A549 treated with Hydrocortisone at 1 μM for 4 hours (cell line): ENCODE measurements at places on chromosomes 2 and 18. TPM values are rescaled to one million over a fixed set of nuclear protein-coding genes. Genes with fewer than 3 reads are reported as not detected.

AKAIN1 gene
- not detected in 5 replicates for total RNA-seq

CYP26B1 gene
- total RNA-seq = 12.1 to 16.0 TPM (median 14.7 TPM) in 5 replicates

KCNG2 gene
- 0.07 TPM in 1 of 5 replicates, not detected in the others for total RNA-seq

UGT1A8 gene
- total RNA-seq = 0.05 to 0.06 TPM in 2 of 5 replicates, not detected in the others

SP9 gene
- total RNA-seq = 1.3 to 2.1 TPM (median 1.7 TPM) in 5 replicates

LONRF2 gene
- 2.0 to 2.6 TPM (median 2.5 TPM) in 5 replicates for total RNA-seq

OBSL1 gene
- total RNA-seq = 18.8 to 22.2 TPM (median 19.9 TPM) in 5 replicates

TEX44 gene
- total RNA-seq = not detected in 5 replicates

CCDC68 gene
- 3.6 to 6.3 TPM (median 4.7 TPM) in 5 replicates for total RNA-seq

C2orf78 gene
- total RNA-seq = not detected in 5 replicates

SOX11 gene
- not detected in 5 replicates for total RNA-seq

PDCD1 gene
- 0.12 TPM in 1 of 5 replicates, not detected in the others for total RNA-seq

CRACDL gene
- 3.9 to 4.3 TPM (median 4.0 TPM) in 5 replicates for total RNA-seq

RBM43 gene
- total RNA-seq = 2.8 to 4.0 TPM (median 3.3 TPM) in 5 replicates

TXNDC2 gene
- total RNA-seq = 0.07 to 0.14 TPM (median 0.12 TPM) in 5 replicates

WNT10A gene
- total RNA-seq = 0.06 to 0.12 TPM (median 0.09 TPM) in 4 of 5 replicates, not detected in the other

STAT4 gene
- total RNA-seq = 3.5 to 5.3 TPM (median 4.2 TPM) in 5 replicates

ZNF516 gene
- total RNA-seq = 3.9 to 4.9 TPM (median 4.1 TPM) in 5 replicates

ALLC gene
- 0.07 TPM in 1 of 5 replicates, not detected in the others for total RNA-seq

ANKRD44 gene
- 1.4 to 3.1 TPM (median 2.3 TPM) in 5 replicates for total RNA-seq

LRPPRC gene
- 84.1 to 109 TPM (median 92.9 TPM) in 5 replicates for total RNA-seq

GALNT13 gene
- 5.9 to 12.4 TPM (median 9.1 TPM) in 5 replicates for total RNA-seq

TGFA gene
- total RNA-seq = 4.4 to 6.0 TPM (median 4.6 TPM) in 5 replicates

UPP2 gene
- total RNA-seq = not detected in 5 replicates

CDH20 gene
- not detected in 5 replicates for total RNA-seq

HSPE1 gene
- total RNA-seq = 431 to 752 TPM (median 465 TPM) in 5 replicates

CDH19 gene
- total RNA-seq = 0.38 to 1.3 TPM (median 0.83 TPM) in 5 replicates

ATP6V1B1 gene
- total RNA-seq = 1.9 to 3.6 TPM (median 2.5 TPM) in 5 replicates

HIBCH gene
- 13.8 to 17.8 TPM (median 15.2 TPM) in 5 replicates for total RNA-seq

GPR75 gene
- 1.5 to 2.3 TPM (median 1.8 TPM) in 5 replicates for total RNA-seq

RAB12 gene
- total RNA-seq = 20.9 to 28.1 TPM (median 24.8 TPM) in 5 replicates

CCDC121 gene
- 3.3 to 5.0 TPM (median 3.7 TPM) in 5 replicates for total RNA-seq

AFG3L2 gene
- total RNA-seq = 36.0 to 54.2 TPM (median 38.0 TPM) in 5 replicates

MC5R gene
- total RNA-seq = not detected in 5 replicates

KHK gene
- 8.7 to 10.9 TPM (median 9.3 TPM) in 5 replicates for total RNA-seq

ZBTB7C gene
- 0.18 to 0.36 TPM (median 0.26 TPM) in 5 replicates for total RNA-seq

PREPL gene
- 18.7 to 26.9 TPM (median 21.1 TPM) in 5 replicates for total RNA-seq

PLCL1 gene
- 0.01 TPM in 1 of 5 replicates, not detected in the others for total RNA-seq

REG3A gene
- total RNA-seq = not detected in 5 replicates

BOLL gene
- total RNA-seq = not detected in 5 replicates

HOXD11 gene
- 5.5 to 6.7 TPM (median 6.2 TPM) in 5 replicates for total RNA-seq

WDR75 gene
- 32.0 to 46.7 TPM (median 36.9 TPM) in 5 replicates for total RNA-seq
